ENCODE measurements at places on chromosomes 11 and 22.

DNA sequence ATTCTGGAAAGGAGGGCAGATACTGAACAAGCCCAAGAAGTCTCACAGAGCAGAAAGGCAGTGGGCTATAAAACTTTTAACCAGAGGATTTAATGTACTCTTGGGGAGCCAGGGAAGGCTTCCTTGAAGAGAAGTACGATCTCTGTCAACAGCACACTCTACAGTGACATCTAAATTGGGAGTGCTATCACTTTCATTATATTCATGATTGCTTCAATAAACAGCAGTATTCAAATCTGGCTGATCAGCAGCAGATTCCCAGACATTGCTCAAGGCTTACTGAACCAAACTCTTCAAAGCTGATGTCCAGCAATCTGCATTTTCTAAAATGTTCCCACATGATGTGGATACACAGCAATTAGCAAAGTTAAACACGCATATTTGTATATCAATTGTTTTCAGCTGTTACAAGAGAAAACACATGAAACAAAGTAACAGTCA is 44.2 kb downstream of the SYTL2 start:
- DNase-seq: no peak

- no peak for DNase-seq
Measured at GRCh38 chr11:12243486-12243885, 133.1 kb downstream of the MICAL2 start.

DNA sequence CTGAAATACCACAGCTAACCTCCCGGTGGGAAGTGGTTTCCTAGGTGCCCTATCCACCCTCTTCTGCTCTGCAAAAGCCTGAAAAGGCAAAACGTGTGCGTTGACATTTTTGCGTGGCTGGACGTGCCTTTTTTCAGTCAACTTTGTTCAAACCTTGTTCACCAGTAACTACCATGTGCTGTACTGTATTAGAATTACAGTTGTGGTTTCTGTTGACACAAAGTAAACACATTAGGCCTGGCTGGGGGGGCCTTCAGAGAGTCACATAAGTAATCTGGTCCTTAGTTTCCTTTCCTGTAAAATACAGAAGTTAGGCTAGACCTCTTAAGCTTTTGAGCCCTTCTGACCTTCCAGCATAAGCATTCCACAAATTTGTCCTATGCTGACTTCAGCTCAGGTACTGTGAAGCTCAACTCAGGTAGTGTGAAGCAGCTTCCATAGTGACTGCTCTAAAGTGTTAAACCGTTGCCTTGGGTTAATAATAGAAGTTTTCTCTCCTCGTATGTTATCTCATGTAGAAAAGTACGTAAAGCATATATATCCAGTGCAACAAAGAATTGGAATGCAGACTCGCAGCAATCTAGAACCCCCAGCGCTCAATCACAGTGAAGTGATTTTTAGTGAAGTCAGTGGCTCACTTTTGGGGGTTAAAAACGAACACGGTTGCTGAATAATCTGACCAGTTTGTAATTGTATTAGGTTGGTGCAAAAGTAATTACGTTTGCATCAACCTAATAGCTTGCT is 1.8 kb downstream of the EWSR1 start:
- DNase-seq: no peak

- no peak for DNase-seq
Measured at GRCh38 chr11:113647108-113647507, 59.0 kb downstream of the TMPRSS5 start.
